ENCODE measurements at places on chromosomes 7 and 10.

GRCh38 chr7:33589911-33590310 lies 315.4 kb upstream of the BMPER start:
- DNase-seq: no peak

DNA sequence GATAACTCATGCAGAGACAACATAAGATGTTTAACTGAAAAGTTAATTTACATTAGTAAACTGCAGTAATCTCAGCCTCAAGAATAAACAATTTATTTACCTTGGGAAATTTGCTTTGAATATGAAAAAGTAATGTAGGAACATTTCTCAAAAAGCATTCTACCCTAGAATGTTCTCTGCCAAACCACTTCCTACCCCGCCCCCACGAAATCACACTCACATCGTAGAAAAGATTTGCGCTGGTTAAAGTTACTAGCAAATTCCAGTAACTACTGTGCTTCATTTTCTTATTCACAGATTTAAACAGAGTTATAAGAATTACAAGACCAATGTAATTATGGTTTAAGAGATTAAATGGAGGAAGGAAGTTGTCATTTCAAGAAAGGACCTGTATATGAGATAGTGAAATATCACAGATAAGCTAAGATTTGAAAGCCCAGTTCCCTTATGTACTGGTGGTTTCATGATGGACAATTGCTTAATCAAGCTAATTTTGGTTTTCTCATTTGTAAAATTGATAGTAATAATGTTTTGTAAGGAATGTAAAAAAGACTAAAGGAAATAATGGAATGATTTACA lies 175.4 kb downstream of the GNAI1 start:
- DNase-seq: no peak

DNA sequence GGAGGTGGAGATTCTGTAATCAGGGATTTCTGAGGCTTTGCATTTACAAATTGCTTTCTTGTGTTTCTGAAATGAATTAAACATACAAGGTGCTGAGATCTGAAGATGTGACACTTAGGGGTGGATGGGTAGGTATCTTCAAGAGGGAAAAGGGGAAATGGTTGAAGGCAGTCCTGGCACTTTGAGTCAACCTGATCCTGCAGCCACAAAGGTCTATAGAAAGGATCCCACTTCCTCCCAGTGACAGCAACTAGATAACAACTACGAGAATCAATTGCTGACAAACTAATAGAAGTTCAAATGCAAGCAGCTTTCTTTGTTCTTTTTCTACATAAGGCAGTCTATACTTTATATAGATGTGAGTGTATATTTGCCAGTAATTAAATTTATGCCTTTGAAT lies 553.3 kb downstream of the MDFIC start:
- no peak for DNase-seq

DNA sequence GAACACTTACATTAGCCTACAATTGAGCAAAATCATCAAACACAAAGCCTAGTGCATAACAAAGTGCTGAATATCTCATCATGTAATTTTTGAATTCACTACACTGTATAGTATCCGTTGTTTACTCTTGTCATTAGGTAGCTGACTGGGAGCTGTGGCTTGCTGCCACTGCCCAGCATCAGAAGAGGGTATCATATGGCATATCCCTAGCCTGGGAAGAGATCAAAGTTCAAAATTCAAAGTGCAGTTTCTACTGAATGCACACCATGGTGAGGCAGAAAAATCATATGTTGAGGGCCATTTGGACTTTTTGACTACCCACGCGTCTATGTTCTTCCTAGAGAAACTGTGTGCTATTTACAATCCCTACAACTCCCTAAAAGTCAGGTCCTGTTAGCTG lies 7.5 kb upstream of the ZC3HAV1 start:
- no peak for DNase-seq

- no peak for DNase-seq
Measured at GRCh38 chr7:22420973-22421635, 64.2 kb upstream of the RAPGEF5 start.

DNA sequence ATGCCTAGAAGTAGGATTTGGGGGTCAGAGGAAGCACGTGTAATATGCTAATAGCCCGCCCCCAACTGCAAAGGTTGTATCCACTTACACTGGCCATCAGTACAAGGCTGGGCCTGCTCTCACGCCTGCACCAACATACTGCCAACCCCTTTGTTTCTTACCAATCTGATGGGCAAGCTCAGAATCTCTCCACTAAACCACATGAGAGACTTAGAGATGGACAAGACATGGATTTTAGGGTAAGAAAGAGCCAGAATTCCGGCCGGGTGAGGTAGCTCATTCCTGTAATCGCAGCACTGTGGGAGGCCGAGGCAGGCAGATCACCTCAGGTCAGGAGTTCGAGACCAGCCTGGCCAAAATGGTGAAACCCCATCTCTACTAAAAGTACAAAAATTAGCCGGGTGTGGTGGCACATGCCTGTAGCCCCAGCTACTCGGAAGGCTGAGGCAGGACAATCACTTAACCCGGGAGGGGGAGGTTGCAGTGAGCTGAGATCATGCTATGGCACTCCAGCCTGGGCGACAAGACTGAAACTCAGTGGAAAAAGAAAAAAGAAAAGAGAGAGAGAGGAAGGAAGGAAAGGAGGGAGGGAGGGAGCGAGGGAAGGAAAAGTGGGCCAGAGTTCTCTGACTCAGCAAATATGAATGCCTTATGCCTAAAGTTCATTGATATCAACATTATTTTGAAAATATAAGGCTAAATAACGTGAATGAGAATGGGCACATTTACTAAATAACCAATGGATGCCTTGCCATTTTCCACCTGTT lies 162.2 kb downstream of the SLIT1 start:
- no peak for DNase-seq

DNA sequence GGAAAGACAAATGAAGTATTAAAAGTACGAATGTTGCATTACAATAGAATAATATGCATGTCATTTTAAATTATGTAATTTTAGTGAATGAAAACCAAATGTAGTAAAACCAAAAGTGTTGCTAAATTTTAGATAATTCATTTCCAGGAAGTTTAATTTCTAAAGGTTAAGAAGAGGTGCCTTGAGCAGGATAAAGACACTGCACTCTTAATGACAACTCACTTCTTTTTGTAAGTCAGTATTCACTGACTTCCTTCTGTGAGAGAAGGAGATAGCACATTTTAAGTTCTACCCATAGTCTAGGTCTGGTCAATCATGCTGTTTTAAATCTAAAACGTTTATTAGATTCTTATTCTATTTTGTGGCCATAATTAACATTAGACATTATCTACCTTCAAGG lies 160.2 kb downstream of the CRPPA start:
- DNase-seq: no peak

- DNase-seq: no peak
Measured at GRCh38 chr7:128731184-128731583, 8.0 kb upstream of the CALU start.

- DNase-seq: peak; percentile 34
Measured at GRCh38 chr10:123583639-123584418, 82.3 kb upstream of the GPR26 start.

DNA sequence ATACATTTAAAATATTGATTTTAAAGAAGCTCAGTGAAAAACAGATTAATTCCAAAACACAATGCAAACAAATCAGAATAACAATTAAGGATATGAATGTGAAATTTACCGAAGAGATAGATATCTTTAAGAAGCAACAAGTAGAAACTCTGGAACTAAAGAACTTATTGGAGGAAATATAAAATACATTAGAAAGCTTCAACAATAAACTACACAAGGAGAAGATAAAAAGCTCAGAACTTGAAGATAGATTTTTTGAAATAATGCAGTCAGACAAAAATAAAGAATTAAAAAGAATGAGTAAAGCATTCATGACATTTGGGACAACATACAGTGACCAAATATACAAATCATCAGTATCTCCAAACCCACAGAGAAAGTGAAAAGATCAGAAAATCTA lies 43.2 kb downstream of the HIBADH start:
- no peak for DNase-seq

GRCh38 chr7:113424185-113424817 lies 305.9 kb upstream of the SMIM30 start:
- DNase-seq: no peak

GRCh38 chr10:58140691-58141347 lies 126.9 kb downstream of the IPMK start:
- no peak for DNase-seq

DNA sequence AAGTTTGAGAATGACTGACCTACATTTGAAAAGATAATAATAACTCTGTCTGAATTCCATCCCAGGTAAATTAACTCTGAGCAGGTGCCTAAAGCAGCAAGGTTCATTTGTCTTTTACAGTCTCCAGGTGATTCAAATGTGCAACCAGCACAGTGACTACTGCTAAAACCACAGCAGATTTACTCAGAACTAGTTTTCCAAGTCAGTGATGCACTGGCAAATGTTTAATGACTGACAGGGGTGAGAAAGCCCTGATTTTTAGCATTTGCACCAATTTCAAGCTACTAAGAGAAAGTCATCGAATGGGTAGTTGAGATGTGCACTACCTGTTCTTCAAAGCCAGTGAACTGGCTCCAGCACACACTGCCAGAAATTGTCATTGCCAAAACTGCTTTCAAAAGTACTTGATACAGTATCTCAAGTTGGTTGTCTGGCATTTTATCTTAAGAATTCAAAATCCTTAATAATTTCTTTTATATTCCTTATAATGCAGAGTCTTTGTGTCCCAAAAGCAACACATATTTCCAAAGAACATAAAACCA lies 60.3 kb downstream of the ATOH7 start:
- DNase-seq: no peak

DNA sequence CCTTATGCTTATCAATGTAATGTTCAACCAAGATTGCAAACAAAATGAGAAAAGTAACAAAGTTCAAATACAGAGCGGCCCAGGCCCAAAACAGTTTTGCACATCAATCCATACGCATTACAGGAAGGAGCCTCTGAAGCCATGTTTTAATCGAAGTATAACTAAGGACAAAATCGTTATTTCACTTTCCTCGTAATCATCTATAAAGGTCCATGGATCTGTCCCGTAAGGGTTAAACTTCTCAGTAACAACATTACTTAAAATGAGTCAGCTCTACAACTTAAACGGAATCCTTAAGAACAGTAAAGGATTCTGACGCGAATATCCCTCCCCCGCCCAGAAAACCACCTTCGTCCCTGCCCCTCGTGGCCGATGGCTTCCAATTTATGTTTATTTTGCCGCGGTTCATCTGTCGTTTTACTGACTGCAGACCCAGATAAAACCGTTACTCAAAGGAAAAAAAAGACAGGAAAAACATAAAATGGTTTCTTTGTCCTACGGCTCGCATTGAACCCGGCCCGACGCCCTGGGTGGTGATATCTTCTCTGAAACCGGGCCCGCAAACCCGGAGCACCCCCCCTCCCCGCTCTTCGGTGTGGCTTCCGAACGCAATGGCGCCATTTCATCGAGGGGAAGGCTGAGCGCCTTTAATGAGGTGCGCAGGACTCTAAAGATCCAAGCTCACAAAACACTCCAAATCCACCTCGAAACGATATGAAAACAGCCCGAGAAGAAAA lies 1.1 kb downstream of the HNRNPA2B1 start:
- peak; percentile 64 for DNase-seq

DNA sequence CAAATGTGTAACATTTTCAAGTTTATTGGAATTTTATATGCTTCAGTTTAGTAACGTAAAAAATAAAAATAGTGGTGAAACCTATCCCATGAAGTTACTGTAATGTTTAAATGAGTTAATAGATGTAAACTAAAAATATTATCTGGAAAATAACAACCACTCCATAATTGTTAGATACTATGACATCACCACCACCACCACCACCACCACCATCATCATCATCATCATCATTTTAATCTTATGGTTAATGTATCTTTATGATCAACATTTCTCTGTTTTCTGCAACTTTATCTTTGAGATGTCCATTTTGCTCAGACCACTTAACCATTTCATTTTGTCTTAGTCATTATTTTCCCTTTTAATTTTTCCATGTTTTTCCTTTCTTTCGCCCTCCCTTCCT lies 23.4 kb upstream of the CACNA2D1 start:
- no peak for DNase-seq

Measured in stimulated activated CD4-positive, alpha-beta T cell treated with anti-CD3 and anti-CD28 coated beads, Interleukin-4, amount 100 ng/mL, for 1 hour (primary cell).